ENCODE measurements at places on chromosomes 6 and 20.

- DNase-seq = no peak
Measured at GRCh38 chr20:11173916-11174315, 500.1 kb upstream of the JAG1 start.

GRCh38 chr6:28657769-28658465, 132.2 kb downstream of the GPX5 start:
- peak; percentile 64 for DNase-seq

DNA sequence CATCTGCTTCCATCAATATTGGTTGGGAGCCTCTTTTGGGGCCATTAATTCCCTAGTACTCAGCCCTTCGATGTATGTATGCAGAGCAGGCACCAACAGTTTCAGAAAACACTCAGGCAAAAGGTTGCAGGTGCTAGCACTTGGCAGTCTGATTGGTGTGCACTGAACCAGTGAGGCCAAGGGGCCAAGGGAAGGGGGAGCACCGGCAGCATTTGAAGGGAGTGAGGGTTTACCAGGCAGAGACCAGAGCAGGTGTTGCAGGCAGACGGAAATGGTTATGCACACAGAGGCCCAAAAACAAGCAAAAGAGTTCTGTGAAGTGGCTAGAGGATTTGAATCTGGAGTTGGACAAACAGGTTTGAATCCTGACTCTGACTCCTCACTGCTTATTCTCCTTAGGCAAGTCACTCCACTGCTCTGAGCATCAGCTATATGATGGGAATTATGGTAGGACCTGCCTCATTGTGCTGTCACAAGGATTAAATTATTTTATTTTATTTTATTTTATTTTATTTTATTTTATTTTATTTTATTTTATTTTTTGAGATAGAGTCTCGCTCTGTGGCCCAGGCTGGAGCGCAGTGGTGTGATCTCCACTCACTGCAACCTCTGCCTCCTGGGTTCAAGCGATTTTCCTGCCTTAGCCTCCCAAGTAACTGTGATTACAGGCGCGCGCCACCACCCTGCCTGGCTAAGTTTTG, 58.1 kb upstream of the SHLD1 start:
- DNase-seq = no peak

DNA sequence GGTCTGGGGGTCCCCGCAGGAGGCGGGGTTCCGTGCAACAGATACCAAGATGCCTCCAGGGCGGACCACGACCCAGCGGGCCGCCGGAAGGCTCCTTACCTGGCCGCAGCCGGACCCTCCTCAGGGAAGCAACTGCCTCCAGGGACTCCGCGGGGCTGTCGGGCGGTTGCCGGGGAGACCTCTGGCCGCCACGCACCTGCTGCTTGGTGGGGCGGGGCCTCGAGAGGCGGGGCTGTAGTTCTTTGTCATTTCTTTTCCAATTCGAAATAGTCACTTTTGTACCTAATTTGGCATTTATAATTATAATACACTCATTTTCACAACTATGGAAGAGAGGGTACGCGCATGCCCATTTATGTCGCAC, 647 bp downstream of the AK9 start:
- DNase-seq = no peak

- DNase-seq = peak; percentile 31
Measured at GRCh38 chr6:27592481-27593199, 119.7 kb upstream of the ZNF184 start.

GRCh38 chr20:3224681-3225421, 14.1 kb downstream of the SLC4A11 start:
- DNase-seq = no peak

All from stimulated activated CD4-positive, alpha-beta T cell treated with anti-CD3 and anti-CD28 coated beads, Interleukin-12 subunit alpha, Interleukin-12 subunit beta, amount 100 ng/mL, for 24 hours (primary cell).